SJSA1 (cell line): ENCODE measurements at places on chromosomes 11 and 22. TPM values are rescaled to one million over a fixed set of nuclear protein-coding genes. Genes with fewer than 3 reads are reported as not detected.

GRCh38 chr11:126339073-126339862 lies 16.2 kb upstream of the ST3GAL4 start:
- no peaks in the 10 kb centered on the region for H3K27me3 ChIP-seq
- peaks cover 39% of the 10 kb centered on the region for H3K4me1 ChIP-seq
- no peak overlapping the region for H3K4me3 ChIP-seq
- peaks cover 7% of the 10 kb centered on the region; the same call in 1 of the 2 replicates for H3K36me3 ChIP-seq
- DNase-seq: no peak

- H3K27me3 ChIP-seq: no peaks in the 10 kb centered on the region
- H3K4me3 ChIP-seq: no peak overlapping the region
- H3K36me3 ChIP-seq: peaks cover 19% of the 10 kb centered on the region
- peak; percentile 63 for DNase-seq
These were observed 37.8 kb downstream of the PAMR1 start for GRCh38 chr11:35487532-35488078.

- peak; percentile 53 for DNase-seq
- no peak overlapping the region for H3K27ac ChIP-seq
- peaks cover 30% of the 10 kb centered on the region for H3K4me1 ChIP-seq
- no peaks in the 10 kb centered on the region for H3K27me3 ChIP-seq
These were observed 8.7 kb downstream of the ZMAT5 start for GRCh38 chr22:29758068-29758622.

DNA sequence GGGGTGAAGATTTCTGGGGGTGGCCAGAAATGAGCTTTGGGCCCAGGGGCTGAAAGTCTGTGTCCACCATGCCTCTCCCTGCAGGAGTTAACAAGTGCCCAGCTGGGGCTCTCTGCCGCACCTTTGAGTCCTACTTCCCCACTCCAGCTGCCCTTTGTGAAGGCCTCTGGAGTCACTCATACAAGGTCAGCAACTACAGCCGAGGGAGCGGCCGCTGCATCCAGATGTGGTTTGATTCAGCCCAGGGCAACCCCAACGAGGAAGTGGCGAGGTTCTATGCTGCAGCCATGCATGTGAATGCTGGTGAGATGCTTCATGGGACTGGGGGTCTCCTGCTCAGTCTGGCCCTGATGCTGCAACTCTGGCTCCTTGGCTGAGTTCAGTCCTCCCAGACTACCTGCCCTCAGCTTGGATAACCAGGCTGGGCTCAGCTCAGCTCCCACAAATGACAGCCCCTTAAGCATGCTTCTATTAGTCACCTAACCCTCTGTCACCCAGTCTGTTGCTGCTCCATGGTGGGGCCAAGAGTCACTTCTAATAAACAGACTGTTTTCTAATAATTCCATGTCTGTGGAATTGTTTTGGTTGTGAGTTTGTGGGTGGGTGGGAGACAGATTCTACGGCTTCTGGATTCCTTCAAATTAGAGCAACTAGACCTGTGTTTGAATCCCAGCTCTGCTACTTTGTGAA lies 3.0 kb upstream of the INPPL1 start:
- no peaks in the 10 kb centered on the region for H3K27me3 ChIP-seq
- H3K4me3 ChIP-seq: no peak overlapping the region
- H3K4me1 ChIP-seq: no peaks in the 10 kb centered on the region; the same call in 1 of the 2 replicates
- no peak for DNase-seq
- no peak overlapping the region for H3K27ac ChIP-seq

GRCh38 chr11:63761188-63761587 lies 7.4 kb downstream of the ZFTA start:
- DNase-seq: no peak
- no peaks in the 10 kb centered on the region for H3K4me1 ChIP-seq
- H3K4me3 ChIP-seq: no peak overlapping the region
- no peaks in the 10 kb centered on the region for H3K27me3 ChIP-seq
- no peak overlapping the region for H3K27ac ChIP-seq

GRCh38 chr11:132245403-132246385 lies 875.3 kb downstream of the NTM start:
- no peaks in the 10 kb centered on the region for H3K27me3 ChIP-seq
- H3K4me1 ChIP-seq: no peaks in the 10 kb centered on the region
- no peaks in the 10 kb centered on the region for H3K36me3 ChIP-seq
- H3K4me3 ChIP-seq: no peak overlapping the region

DNA sequence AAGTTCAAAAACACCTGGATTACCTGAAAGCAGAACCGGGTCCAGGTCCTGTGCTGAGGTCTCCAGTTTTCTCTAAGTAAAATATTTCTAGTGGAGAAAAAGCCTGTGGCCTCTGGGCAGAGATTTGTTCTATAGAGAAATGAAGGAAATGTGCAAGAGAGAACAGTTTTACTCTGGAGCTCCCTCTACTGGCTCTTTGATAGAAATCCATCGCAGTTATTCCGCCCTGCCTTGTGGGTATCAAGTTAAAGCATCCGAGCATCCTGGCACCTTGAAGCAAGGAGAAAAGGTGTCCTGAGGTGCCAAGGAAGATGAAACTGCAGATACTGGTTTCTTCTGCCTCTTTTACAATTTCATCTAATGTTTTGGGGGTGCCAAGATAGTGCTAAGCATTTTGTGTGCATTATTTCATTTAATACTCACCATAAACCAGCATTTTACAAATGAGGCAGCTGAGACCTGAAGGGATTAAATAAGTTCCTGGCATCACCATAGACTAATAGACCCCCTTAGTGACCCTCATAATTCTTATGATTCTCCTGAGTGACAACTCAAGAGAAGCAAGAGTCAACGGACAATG lies 113.1 kb upstream of the HSD17B12 start:
- no peak for DNase-seq
- H3K27me3 ChIP-seq: peaks cover 16% of the 10 kb centered on the region
- no peaks in the 10 kb centered on the region for H3K36me3 ChIP-seq
- H3K4me3 ChIP-seq: no peak overlapping the region

GRCh38 chr11:8020244-8020597 lies 33.1 kb downstream of the EIF3F start:
- H3K27ac ChIP-seq: no peak overlapping the region
- DNase-seq: no peak
- no peak overlapping the region; the same call in 1 of the 2 replicates for H3K4me3 ChIP-seq
- no peaks in the 10 kb centered on the region for H3K27me3 ChIP-seq

DNA sequence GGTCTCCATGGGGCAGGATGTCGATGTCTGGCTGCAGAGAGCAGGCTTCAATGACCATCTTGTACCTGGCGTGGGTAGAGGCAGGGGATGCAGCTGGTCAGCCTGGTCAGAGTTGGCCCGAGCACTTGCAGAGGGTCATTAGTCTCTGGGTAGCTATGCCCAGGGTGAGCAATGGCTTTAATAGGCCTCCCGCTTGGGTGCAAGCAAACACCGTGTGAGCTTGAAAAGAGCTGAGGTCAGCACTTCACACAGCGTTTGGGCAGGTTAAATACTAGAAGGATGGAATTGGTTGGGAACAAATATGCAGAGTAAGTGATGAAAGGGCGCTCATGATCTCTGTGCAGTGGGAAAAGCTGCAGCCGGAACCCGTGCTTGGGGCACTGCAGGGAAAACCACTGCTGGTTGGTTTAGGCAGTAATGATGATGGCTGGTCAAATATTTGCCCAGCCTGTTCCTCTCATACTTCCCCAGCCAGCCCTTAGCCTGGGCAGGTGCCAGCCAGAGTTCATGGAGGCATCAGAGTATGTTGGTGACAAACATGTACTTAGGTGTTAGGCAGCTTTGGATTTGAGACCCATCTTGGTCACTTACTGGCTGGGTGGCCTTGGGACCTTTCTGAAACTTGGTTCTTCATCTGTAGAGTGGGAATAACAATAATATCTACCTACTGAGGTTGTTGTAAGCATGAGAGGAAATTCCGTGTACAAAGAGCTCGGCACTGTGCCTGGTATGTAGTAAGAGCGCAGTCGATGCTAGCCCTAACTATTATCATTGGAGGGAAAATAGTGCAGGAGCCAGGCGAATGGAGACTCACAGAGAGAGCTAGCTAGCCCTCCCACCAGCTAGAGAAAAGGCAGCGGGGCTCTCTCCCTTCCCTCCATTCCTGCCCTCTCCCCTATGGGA lies 25.2 kb upstream of the KCNJ11 start:
- H3K27ac ChIP-seq: no peak overlapping the region
- no peak for DNase-seq
- H3K4me3 ChIP-seq: no peak overlapping the region

GRCh38 chr22:20582520-20583361 lies 75.3 kb downstream of the MED15 start:
- H3K4me1 ChIP-seq: no peaks in the 10 kb centered on the region
- peaks cover 100% of the 10 kb centered on the region for H3K36me3 ChIP-seq
- no peak overlapping the region for H3K27ac ChIP-seq
- DNase-seq: no peak
- no peaks in the 10 kb centered on the region for H3K27me3 ChIP-seq

- no peak overlapping the region for H3K4me3 ChIP-seq
- H3K27ac ChIP-seq: no peak overlapping the region
- DNase-seq: no peak
- H3K27me3 ChIP-seq: no peaks in the 10 kb centered on the region
These were observed 846.0 kb downstream of the TBC1D22A start for GRCh38 chr22:47608421-47608820.

DNA sequence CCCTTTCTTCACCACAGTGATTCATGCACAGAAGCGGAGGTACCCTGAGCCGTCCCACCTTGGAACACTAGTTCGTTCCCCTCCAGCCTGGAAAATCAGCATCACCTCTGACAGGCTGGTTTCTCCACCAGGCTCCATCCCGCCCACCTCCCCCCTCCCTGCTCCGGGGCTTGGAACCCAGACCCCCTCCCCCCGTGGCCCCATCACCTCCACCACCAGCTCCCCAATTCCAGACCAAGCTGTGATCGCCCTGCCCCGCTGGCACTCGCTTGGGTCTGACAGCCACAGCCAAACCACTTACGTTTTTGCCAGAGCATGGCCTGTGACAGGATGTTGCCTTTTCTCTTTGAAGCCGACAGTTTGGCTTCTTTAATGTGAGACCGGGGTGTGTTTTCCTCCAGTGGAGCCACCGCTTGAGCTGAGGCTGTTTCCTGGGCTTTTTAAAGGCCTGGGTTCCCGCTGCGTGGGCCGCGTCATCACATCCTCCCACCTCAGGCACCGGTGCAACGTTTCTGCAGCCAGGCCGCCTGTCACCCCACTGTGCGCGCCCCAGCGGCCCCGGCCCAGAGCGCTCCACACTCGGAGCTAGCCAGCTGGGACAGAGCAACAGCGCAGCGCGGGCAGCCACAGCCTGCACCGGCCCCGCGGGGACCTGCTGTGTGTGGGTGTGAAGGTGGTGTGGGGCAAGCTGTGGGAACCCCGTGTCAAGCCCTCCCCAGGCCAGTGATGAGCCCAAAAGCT lies at the start of gene POU2AF1:
TSS of gene POU2AF1 (minus strand) at position 415 of the 741 bp plus-strand sequence. CDS start at position 317, 98 bp downstream.
- H3K4me1 ChIP-seq: no peaks in the 10 kb centered on the region
- no peak for DNase-seq
- H3K27ac ChIP-seq: no peak within 1 kb of the TSS

DNA sequence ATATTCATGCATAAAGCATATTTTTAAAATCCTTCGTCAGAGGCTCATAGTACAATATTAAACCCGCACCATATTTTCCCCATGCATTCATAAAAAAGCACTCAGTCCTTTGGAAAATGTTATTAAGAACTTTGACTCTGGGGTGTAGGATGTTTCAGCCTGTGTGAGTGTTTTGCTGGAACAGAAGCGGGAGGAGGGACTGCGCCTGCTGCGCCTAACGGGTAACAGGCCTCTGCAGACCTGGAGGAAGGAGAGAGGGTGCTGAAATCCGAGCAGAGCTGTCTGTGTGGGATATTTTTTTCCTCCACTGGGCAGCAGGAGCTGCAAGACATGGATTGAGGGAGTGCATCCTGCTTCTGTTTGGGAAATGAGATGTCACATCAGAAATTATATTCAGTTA lies 483.0 kb downstream of the BRD1 start:
- H3K4me1 ChIP-seq: no peaks in the 10 kb centered on the region
- no peak overlapping the region for H3K27ac ChIP-seq
- no peaks in the 10 kb centered on the region for H3K27me3 ChIP-seq
- no peak overlapping the region for H3K4me3 ChIP-seq
- H3K36me3 ChIP-seq: no peaks in the 10 kb centered on the region

DNA sequence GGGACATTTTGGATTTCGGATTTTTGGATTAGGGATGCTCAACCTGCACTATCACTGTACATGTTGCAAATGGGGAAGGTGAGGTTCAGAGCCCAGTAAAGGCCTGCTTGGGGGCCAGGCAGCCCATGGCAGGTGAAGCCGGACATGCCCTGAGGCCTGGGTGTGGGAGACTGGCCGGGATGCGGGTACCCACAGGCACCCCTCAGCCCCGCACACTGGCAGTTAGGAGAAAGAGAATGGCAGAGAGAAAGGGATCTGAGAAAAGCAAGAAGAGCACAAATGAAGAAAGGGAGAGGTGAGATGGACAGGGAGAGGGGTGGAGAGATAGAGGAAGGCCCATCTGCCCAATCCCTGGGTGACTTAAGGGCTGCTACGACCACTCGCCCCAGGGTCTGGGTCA lies 52.8 kb downstream of the SCGB1A1 start:
- no peaks in the 10 kb centered on the region for H3K36me3 ChIP-seq
- DNase-seq: no peak
- no peaks in the 10 kb centered on the region for H3K27me3 ChIP-seq
- H3K4me3 ChIP-seq: no peak overlapping the region
- H3K27ac ChIP-seq: no peak overlapping the region

DNA sequence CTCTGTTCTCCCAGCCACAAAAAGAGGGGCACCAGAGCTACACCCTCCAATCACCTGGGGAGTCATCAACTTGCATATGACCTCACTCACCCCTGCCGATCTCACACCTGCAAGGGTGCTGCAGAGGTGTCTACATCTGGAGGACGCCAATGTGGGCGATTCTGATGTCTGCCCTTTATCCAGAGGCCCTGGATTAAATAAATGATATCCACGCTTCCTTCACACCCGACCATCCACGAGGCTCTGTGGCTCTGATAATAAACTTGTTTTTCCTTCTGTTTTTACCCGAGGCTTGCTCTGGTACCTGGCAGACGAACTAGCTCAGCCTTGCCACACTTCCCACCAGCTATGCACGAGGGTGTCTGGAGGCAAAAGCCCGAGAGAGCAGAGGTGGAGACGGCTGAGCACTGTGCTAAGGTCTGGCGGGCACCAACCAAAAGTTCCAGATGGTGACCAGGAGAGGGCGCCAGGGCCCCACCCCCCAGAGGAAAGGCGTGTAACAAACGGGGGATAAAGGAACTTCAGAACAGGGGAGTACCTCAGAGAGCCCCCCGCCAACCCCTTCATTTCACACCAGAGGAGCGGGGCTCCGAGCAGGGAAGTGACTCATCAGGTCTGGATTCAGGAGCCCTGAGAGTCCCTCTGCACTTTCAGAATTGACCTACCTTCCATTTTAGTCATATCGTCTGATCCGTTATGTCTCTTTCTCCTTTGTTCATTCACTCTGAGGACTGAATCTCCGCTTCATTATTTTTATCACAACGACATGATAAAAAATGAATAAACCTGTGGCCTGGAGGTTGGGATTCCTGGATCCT lies 13.5 kb downstream of the SCN3B start:
- no peak for DNase-seq
- H3K36me3 ChIP-seq: no peaks in the 10 kb centered on the region
- 0 out of 2 replicates have a peak, but pooled peaks cover 3% of the 10 kb centered on the region for H3K27me3 ChIP-seq
- no peak overlapping the region for H3K4me3 ChIP-seq
- H3K4me1 ChIP-seq: no peaks in the 10 kb centered on the region

GRCh38 chr11:87320123-87320522 lies 282.4 kb downstream of the TMEM135 start:
- no peaks in the 10 kb centered on the region for H3K36me3 ChIP-seq
- no peaks in the 10 kb centered on the region for H3K27me3 ChIP-seq
- no peak overlapping the region for H3K4me3 ChIP-seq

- H3K27ac ChIP-seq: no peak overlapping the region
- H3K4me3 ChIP-seq: no peak overlapping the region
- no peaks in the 10 kb centered on the region for H3K36me3 ChIP-seq
- peak; percentile 24 for DNase-seq
- H3K27me3 ChIP-seq: no peaks in the 10 kb centered on the region
These were observed 3.3 kb upstream of the DDI1 start for GRCh38 chr11:104033134-104033533.

KCNJ5 gene
- total RNA-seq: not detected in 2 replicates

GAB4 gene
- not detected in 2 replicates for total RNA-seq

MUC5AC gene
- total RNA-seq: 0.03 TPM in 1 of 2 replicates, not detected in the other

OR5P2 gene
- total RNA-seq: 0.16 and 0.37 TPM in 2 replicates

NXPE4 gene
- not detected in 2 replicates for total RNA-seq

FIBIN gene
- total RNA-seq: 2.6 and 4.9 TPM in 2 replicates
